ENCODE measurements at places on chromosomes 2 and 18.
A peak's percentile ranks its signal among the peaks of the same experiment; 100 is the strongest.

DNA sequence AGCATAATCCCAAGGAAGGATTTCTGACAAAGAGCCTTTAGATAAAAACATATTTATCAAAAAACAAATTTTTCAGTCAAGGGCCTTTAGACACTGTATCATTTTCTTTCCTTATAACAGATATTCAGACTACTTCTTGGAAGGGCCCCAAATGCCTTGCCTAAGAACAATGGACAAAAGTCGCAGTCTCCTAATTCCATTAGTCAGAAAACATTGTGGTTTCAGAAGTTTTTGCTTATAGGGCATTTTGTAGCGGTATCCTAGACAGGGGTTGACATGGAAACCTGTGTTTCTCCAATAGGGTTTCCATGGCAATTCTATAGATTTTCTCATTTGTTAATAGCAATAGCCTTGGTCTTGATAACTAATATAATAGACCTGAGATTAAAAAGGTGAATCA is 36.7 kb upstream of the AGPS start:
- no peak for DNase-seq

DNA sequence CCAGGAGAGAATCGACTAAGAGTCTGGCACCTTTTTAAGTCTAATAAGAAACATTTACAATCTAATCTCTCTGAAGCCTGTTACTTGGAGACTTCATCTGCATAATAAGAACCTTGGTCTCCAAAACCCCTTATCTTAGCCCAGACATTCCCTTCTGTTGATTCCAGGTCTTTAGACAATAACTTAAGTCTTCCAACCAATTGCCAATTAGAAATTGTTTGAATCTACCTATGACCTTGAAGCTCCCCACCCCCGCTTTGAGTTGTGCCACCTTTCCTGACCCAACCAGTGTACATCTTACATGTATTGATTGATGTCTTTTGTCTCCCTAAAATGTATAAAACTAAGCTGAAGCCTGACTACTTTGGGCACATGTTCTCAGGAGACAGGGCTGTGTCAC is 49.5 kb upstream of the DTNA start:
- DNase-seq, result no peak

DNA sequence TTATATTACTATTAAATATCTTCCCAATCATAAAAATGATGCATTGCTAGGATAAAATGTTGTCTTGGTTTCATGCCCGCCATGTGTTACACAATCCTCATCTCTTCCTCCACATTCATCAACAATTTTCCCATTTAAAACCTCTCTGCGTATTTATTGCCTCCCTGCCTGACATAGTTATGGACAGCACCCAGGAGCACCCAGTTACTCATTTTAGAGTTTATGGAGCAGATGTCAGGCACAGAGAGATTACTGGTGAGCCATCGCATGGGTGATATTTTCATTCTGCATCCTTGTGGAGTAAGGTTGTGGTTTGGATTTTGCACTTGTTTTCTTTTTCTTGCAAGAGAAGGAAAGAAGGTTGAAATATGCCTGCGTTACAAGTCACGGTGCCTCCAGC is 116.7 kb upstream of the NPAS2 start:
- no peak for DNase-seq

GRCh38 chr2:120881981-120882788 is 146.5 kb downstream of the GLI2 start:
- DNase-seq, result no peak

DNA sequence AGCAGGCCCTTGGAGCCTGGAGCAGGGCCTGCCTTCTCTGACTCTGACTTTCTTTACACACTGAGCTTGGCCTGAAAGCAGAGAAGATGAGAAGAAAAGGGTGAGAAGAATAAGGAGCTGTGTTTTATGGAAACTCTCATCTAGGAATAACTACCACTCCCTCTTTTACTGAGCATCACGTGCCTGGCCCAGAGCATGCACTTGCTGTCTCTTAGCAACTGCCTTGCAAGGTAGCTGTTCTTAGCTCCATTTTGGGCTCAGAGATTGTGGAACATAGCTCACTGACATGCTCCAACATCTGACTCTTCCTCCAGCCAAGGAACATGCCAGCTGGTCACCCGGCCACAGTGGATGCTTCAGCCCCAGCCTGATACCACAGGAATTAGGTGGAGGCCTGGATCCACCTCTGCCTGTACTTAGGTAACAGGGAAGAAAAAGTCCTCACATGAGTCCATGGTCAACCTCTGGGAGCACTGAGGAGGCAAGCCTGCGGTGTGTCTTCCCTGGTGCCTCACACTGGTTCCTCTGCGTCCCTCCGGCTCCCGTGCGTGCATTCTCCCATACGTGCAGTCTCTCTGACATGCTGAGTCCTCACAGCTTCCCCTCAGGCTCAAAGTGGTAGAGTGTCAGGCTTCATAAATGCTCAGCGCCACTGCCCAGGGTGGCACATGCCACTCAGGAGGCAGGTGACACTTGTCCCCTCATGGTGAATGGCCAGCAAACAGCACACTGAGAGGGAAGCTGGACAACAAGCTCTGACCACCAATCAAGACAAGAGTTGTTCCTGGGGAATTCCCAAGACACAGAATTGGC is 35.7 kb downstream of the AMER3 start:
- no peak for DNase-seq

DNA sequence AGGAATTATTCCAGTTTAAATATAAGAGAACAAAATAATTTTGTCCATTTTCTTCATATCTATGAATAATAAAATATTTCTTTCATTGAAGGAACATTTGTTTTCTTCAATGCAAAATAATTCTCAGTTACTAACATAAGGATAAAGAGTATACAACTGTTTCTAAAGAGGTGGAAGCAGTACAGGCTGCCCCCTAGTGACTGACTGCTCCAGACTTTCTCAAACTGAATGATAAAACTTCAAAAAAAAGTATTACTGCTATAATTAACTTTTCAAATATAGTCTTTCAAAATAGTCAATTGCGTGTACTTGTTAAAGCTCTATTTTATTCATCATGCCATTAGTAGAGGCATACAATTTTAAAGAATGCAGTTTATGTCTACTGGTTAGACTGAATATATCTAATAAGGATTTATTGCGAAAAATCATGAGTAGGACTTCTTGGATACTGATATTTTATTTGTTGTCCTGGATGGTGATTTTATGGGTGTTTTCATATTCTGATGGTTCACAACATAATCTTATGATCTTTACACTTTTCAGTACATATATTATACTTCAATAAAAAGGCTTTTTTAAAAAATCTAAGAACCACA is 100.1 kb downstream of the WDPCP start:
- DNase-seq, result no peak

- DNase-seq, result no peak
Observed at GRCh38 chr18:80104364-80104779, 4.7 kb upstream of the ADNP2 start.

- DNase-seq, result no peak
Observed at GRCh38 chr2:99348173-99348572, 11.0 kb downstream of the EIF5B start.

- DNase-seq, result peak; percentile 86
Observed at GRCh38 chr2:204145263-204145751, 208.7 kb downstream of the ICOS start.

DNA sequence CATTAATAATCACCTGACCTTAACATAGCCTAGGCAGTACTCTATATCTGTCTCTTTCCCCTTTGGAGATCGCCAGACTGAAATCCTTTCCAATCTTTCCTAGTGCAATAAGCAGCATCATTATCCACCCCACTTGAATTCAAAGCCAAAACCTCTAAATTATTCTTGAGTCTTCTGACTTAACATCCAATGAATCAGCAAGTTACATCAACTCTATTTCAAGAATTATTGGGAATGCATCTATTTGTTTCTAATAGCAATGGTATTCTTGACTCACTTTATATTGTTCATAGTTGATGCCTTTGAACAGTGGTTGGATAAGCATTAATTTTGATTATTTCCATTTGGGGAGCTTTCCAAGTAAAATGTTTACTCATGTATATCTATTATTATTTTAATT is 144.8 kb downstream of the ZNF804A start:
- DNase-seq, result no peak

GRCh38 chr2:144582651-144583380 is 62.9 kb upstream of the ZEB2 start:
- no peak for DNase-seq

DNA sequence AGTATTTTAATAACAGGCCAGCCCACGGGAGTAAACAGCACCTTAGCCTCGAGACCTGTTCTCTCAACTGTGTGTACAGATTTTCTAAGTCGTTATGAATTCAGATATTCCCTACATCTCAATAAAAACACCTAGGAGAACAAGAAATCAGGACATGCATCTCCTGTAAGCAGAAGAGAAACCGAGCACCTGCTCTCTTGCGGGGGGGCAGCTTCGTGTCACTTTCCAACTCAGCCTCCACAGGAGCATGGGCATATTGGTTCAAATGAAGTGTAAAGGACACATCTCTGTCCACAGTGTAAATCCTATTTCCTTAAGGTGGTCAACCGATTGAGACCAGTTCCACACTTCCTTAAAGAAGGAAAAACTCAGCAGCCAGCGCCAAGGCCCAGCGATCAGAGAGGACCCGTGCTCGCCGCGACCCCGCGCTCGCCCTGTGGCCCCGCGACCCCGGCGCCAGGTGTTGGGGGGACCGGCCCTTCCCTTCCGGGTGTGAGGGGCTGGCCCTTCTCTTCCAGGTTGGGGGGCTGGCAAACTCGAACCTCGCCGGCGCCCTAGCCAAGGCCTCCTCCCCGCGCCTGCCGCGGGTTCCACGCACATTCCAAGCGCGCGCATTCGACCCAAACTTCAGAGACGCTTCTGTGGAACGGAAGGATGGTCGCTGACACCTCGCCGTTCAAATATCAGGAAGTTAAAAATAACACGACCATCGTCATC is 652 bp downstream of the SH3YL1 start:
- DNase-seq, result no peak

DNA sequence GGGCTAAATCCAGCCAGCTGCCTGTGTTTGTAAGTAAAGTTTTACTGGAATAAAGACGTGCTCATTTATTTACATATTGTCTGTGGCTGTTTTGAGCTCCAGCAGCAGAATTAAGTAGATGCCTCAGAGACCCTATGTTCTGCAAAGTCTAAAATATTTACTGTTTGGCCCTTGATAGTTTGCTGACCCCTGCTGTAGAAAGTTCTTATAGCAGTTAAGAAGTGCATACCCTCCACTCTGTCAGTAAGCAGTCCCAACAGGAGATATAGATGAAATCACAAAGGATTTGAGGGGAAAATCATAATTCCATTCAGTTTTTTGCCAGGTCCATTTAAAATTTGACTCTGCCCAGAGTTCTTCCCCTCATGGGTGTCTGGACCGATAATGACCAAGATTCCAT is 50.1 kb upstream of the ITM2C start:
- DNase-seq, result no peak

GRCh38 chr2:18519914-18520450 is 40.5 kb downstream of the RDH14 start:
- no peak for DNase-seq

GRCh38 chr2:199228887-199229819 is 228.6 kb downstream of the SATB2 start:
- no peak for DNase-seq

DNA sequence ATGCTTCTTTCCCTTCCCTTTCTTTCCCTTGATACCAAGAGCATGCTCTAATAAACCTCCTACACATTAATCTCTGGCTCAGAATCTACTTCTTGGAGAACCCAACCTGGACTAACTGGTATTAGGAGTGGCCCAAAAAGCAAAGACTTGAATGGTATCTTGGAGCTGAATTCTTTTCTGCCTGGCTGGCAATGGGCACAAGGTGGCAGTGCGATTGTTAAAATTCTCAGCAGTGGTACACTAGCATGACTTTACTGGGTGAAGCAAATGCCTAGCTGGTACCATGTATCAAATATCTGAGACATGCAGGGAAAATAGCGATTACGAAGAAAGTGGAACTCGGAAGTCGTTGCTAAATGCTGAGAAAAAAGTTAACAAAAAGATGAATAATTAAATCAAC is 376.1 kb downstream of the XIRP2 start:
- DNase-seq, result no peak

DNA sequence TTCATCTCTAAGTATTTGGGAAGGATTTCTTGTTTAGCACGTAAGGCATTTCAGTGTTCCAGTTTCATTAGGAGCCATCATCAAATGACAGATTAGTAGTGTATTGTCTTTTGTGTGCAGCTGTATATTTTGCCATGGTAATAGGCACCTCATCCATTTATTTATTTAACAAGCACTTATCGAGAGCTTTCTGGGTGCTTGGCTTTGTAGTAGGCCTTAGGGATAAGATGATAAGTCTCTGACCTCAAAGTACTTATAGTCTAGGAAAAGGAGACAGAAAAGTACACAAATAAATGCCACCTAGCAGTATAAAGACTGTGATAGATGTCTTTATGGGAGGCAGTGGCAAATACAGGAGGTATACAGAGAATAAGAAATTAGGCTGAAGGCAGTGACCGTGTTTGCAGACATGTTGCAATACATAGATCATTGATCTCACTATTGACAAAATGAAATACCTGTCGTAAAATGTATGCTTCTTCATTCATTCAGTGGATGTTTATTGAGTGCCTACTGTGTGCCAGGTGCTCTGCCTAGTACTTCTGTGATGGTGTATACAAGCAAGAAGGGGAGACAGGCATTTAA is 265.9 kb downstream of the SETBP1 start:
- DNase-seq, result no peak

DNA sequence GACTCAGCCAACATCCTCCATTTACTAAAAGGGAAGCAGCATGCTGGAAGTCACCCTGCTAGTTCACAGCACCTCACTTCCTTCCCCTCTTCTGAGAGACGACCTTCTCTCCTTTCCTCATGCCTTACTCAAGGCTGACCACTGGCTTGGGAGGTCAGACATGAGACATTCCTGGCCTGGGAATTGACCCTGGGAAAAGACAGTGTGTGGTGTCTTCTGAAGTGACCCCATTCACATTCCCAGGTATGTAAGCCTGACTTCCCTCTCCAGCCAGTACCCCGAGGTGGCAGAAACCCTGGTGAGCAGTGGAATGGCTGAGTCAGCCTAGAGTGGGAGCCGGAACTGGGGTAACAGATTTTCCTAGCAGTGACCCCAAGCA is 92.4 kb downstream of the PLB1 start:
- DNase-seq, result no peak

DNA sequence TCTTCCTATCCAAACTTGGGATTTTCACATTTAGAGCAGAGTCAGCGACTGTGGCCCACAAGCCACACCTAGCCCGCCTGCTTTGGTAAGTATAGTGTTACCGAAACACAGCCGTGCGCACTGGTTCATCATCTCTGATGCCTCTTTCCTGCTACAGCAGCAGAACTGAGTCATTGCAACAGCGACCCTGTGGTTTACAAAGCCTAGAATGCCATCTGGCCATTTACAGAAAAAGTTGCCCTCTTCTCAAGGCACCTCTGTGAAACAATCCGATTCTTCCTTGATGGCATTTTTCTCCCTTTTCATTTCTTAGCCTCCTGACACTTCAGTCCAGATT is 10.7 kb upstream of the IAH1 start:
- no peak for DNase-seq

- DNase-seq, result no peak
Observed at GRCh38 chr18:21453511-21453901, 147.0 kb downstream of the ESCO1 start.

DNA sequence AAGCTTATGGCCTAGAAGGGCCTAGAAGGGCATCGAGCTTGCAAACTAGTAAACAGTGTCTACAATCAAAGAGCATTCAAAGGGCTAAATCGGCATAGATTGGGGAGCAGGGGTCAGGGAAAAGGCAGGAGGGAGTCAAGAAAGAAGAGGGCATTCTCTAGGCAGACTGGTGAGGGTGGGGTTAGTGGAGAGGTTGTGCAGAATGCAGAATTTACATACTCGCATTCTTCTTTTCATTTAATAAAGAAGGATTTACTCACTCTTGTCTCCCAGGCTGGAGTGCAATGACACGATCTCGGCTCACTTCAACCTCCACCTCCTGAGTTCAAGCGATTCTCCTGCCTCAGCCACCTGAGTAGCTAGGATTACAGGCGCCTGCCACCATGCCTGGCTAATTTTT is 110.7 kb downstream of the TRIM43 start:
- no peak for DNase-seq

GRCh38 chr18:36610661-36611060 is 218.1 kb downstream of the TPGS2 start:
- DNase-seq, result no peak

Measured in right forelimb (tissue), 1 donor.